Skin of body (tissue), 3 donors: ENCODE measurements at places on chromosomes 6 and 20. TPM values are rescaled to one million over a fixed set of nuclear protein-coding genes. Genes with fewer than 3 reads are reported as not detected.

GRCh38 chr20:14664101-14664500 lies 326.7 kb upstream of the FLRT3 start:
- DNase-seq: no peak

SRXN1 gene
- 6.2 TPM for total RNA-seq

TAGAP gene
- total RNA-seq: 4.5 TPM

- DNase-seq: no peak
Measured at GRCh38 chr6:81625216-81625615, 127.3 kb downstream of the TENT5A start.
